ENCODE measurements at places on chromosomes 12 and 14. TPM values are rescaled to one million over a fixed set of nuclear protein-coding genes. Genes with fewer than 3 reads are reported as not detected.

GRCh38 chr14:103188810-103189480 is 65.7 kb downstream of the TNFAIP2 start:
- no peak for DNase-seq

The GDF3 gene
- total RNA-seq = not detected

DNA sequence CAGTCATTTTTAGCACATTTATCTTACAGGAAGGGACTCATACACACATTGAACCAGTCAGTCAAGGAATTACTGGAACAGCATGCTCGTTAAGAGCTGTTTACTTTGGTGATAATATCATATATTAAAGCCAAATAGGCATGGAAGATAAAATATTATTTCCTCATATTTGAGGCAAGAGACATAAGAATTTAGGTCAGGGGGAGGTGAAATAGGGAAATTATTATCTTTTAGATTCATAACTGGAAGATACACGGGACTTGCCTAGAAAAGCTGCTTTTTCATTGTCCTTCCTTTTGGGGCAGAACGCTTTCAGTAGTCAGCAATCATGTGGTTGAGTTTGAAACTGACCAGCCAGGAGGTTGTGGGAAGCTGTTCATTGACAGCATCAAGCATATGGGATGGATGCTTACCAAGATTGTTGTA is 72.5 kb downstream of the NTN4 start:
- DNase-seq = no peak

DNA sequence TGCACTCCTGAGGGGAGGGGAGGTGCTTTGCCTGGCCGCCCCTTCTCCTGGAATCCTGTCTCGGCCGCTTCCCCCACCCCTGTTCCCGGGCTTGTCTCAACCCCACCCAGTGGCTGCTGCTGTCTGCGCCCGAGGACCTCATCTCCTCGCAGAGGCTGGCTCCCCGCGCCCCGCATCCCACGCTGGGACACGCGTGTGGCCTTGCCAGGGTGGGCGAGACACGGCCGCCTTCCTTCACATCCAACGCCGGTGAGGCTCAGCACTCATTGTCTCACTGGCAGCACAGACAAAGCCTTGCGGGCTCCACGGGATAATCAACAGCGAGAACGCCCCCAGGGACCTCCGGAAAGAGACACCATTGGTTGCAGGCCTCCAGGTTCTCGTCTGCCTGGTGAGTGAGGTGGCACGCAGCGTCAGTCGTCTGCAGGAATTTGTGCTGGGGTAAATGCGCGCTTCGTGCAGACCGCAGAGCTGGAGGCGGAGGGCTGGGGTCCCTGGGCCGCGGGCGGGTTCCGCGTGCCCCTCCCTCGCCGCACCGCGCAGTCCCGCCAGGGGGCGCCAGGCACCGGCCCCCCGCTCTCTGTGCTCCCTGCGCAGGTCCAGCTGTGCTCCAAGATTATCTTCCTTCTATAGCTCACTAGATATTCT is 26.8 kb downstream of the CCDC177 start:
- DNase-seq = no peak

GRCh38 chr14:94762431-94762830 is 7.5 kb downstream of the GSC start:
- DNase-seq = no peak

GRCh38 chr12:57173089-57173488 is 25.7 kb upstream of the LRP1-AS start:
- peak; percentile 54 for DNase-seq

The AREL1 gene
- 39.9 TPM for total RNA-seq

The C12orf60 gene
- total RNA-seq = 0.44 TPM

The MORN3 gene
- total RNA-seq = 0.35 TPM

The FLRT2 gene
- 4.9 TPM for total RNA-seq

- DNase-seq = no peak
Measured at GRCh38 chr12:31525496-31526157, 65.3 kb downstream of the DENND5B start.

DNA sequence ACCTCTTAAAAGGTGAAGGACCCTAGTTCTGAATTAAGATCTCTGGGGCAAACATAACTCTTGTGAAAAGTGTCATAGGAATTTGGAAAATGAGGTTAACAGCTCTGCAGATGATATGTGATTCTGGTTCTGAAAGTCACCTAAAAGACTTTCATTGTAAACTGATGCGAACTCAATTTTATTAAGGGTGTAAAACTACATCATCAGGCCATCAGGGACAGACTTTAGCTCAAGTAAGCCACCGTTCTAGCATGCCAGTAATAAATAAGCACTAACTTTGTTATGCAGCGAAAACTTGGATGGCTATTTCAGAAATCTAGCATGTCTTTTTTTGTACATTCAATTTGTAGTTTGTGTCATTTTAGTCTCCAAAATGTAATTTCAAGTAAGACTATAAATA is 61.6 kb downstream of the R3HDM2 start:
- DNase-seq = no peak

GRCh38 chr12:55979069-55979468 is 5.2 kb downstream of the RAB5B start:
- DNase-seq = no peak

GRCh38 chr14:67650694-67651093 is 23.7 kb downstream of the VTI1B start:
- DNase-seq = no peak

The ERBB3 gene
- 212 TPM for total RNA-seq

GRCh38 chr14:67940486-67941455 is 121.2 kb downstream of the RAD51B start:
- DNase-seq = no peak

Data from mucosa of descending colon (tissue), 3 donors.